ENCODE measurements at places on chromosomes 7 and 10.

- no peak for DNase-seq
Observed at GRCh38 chr7:141042222-141043193, 27.8 kb upstream of the MRPS33 start.

DNA sequence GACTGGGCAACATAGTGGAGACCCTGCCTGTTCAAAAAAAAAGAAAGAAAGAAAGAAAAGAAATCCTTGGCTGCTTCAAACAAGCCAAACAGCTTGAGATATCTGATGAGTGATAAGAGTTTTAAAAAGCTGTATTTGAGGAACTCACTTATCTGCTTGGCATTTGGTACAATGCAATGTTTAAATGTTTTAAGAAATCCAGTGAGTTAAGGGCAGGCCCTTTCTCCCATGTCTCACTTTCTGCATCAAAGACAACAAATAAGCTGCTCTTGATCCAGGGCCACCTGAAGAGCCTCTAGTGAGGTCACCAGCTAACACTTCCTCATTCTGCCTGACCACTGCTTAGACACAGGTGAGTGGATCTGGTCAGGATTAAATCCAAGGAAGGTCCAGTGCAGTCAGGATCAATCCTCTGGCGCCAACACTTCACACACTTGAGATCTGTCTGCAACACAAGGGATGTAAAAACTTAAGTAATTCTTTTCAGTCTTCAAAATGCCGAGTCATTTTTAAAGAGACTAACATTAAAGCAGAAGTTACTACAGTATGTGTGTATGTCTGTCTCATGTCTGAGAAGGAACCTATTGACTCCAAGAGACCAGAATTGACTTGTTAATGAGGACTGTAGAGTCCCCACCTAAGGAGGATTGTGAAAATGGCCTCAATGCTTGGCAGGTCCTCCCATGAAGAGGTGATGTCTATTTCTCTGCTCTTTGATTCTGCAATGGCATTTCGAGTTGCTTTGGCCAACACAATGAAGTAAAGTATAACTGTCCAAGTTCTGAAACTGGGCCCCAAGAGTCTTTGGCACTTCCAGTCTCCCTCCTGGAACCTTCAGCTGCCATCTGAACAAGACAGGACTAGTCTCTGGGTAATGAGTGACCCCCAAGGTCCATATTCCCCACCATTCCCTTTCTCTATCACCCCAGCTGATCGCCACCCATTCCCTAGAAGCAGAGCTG, 43.1 kb downstream of the CREB3L2 start:
- no peak for DNase-seq

GRCh38 chr7:70573696-70574095, 558.2 kb upstream of the GALNT17 start:
- DNase-seq: no peak

GRCh38 chr7:150728011-150728410, 9.2 kb upstream of the GIMAP5 start:
- DNase-seq: no peak

GRCh38 chr7:100017300-100017699, 1.9 kb downstream of the ZKSCAN1 start:
- no peak for DNase-seq

DNA sequence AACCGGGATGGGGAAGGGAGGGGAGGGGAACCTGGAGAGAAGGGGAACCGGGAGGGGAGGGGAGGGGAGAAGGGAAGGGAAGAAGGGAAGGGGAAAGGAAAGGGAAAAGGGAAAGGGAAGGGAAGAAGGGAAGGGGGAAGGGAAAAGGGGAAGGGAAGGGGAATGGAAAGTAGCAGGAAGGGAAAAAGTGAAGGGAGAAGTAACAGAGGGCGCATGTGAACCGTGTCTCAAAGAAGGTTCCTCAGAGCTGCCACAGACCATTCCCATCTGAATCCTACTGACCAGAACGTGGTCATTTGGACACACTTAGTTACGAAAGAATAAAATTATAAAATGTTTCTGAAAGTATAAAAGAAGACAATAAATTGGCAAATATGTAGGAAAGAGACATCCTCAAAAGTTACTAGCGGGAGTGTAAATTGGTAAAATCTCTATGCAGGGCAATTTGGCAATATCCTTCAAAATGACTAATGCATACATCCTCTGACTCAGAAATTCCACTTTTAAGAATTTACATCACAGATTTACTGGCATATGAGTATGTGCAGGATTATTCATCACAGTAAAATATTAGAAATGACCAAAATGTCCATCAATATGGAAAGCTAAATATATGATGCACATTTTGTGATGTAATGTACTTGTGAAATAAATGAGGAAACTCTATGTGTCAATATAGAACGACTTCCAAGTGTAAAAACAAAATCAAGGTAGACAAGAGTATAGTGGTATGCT, 12.9 kb downstream of the C10orf67 start:
- DNase-seq: no peak

DNA sequence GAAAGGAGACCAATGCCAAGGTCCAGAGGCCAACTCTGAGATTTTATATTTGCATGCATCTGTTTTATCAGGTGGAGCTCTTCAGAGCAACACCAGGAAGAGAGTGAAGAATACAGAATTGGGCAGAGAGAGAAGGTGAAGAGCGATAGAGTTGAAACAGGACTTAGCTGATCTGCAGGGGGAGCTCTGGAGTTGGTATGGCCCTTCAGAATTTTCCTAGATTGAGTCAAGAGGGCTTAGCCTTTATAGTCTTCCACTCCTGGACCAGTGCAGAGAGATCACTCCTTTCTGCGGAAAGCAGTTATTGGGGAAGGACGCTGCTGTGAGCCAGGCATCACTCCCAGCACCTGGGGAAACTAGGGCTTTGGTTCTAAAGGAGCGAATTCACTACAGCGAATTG, 105.0 kb upstream of the DGKB start:
- DNase-seq: peak; percentile 14

DNA sequence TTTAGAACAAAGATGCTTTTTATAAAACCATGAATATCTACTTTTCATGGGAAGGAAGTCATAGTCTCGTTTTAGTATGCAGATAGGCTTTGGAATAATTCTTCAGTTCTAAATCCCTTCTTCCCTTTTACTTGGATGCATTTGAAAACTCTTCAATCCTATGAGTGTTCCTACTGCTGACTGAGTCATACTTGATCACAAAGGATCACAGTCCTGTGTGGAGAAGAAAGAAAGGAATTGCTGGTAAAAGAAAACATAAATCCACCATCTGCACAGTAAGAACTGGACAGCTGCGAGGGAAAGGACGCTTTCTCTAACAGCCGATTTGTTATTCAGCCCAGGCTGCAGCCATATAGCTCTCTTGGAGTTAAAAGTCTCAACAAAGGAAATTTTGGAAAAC, 209.9 kb downstream of the SEMA3E start:
- no peak for DNase-seq
